NCI-H187 (cell line): ENCODE measurements at places on chromosomes 5 and 9.

- no peak for DNase-seq
These were observed 8.7 kb upstream of the GFRA3 start for GRCh38 chr5:138282920-138283742.

- no peak for DNase-seq
These were observed 45.2 kb downstream of the UBE2QL1 start for GRCh38 chr5:6493681-6494454.

DNA sequence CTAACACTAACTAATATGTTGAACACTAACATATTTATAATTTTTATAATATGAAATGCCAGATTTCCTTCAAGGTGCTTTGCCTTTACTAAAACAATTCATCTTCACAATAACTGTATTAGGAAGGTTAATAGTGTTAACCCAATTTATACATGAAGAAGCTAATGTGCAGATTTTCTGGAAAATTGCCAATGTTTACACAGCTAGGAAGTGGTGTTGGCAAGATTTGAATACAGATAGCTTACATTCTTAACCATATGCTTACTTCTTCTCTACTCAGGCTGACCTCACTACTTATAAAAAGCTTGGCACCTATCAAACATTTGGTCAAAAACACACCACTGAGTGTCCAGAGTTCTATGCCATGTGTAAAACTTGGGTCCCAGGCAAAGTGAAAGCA, 445.4 kb upstream of the ITGA1 start:
- DNase-seq: no peak

GRCh38 chr9:128115187-128116103, 12.1 kb downstream of the PTGES2 start:
- DNase-seq: no peak

- DNase-seq: no peak
These were observed 274.1 kb downstream of the NDUFS4 start for GRCh38 chr5:53834500-53834899.

- no peak for DNase-seq
These were observed 63.9 kb downstream of the CETN3 start for GRCh38 chr5:90345684-90346083.
